Thoracic aorta endothelial cell (primary cell): ENCODE measurements at places on chromosomes 11 and 22. TPM values are rescaled to one million over a fixed set of nuclear protein-coding genes. Genes with fewer than 3 reads are reported as not detected.

Gene UQCC3
- 5.8 and 5.9 TPM in 2 replicates for total RNA-seq

Gene CDC45
- 32.7 and 44.6 TPM in 2 replicates for total RNA-seq

Gene MMP10
- 2.4 and 12.9 TPM in 2 replicates for total RNA-seq

Gene DNAJB7
- total RNA-seq: not detected in 2 replicates

Gene YPEL4
- under 0.01 and 0.07 TPM in 2 replicates for total RNA-seq

Gene ZBTB16
- 12.2 and 15.7 TPM in 2 replicates for total RNA-seq

Gene BAIAP2L2
- 0.22 and 0.40 TPM in 2 replicates for total RNA-seq

Gene CARD16
- 23.5 and 29.5 TPM in 2 replicates for total RNA-seq

Gene INSC
- 0.07 TPM in 1 of 2 replicates, not detected in the other for total RNA-seq

Gene SLC25A45
- total RNA-seq: 1.6 and 2.1 TPM in 2 replicates

Gene DRD4
- total RNA-seq: not detected in 2 replicates

Gene C11orf86
- total RNA-seq: not detected in 2 replicates

Gene PANX3
- total RNA-seq: not detected in 2 replicates

Gene NLRP10
- total RNA-seq: not detected in 2 replicates
